ENCODE measurements at places on chromosomes 1 and 21.

GRCh38 chr1:1298861-1299685 is 8.7 kb downstream of the ACAP3 start:
- no peak for DNase-seq

- no peak for DNase-seq
These were observed 25.3 kb downstream of the SLC30A7 start for GRCh38 chr1:100921110-100921706.

DNA sequence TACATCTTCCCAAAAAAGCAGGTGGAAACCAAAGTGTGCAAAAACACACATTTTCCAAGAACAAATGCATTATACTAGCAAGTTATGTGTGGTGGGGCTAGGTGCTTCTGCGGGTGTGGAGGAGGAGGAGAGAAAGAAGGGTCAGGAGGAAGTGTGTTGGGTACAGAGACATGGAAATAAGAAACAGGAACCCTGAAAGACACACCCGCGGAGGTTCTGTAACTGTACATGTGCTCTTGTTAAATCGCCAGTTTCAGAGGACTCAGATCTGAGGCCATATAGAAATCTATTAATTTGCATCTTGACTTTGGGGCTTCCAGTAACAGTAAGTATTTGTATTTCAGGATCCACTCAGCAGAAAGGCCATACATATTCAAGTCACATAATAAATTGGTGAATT is 30.9 kb downstream of the ERG start:
- DNase-seq: no peak

DNA sequence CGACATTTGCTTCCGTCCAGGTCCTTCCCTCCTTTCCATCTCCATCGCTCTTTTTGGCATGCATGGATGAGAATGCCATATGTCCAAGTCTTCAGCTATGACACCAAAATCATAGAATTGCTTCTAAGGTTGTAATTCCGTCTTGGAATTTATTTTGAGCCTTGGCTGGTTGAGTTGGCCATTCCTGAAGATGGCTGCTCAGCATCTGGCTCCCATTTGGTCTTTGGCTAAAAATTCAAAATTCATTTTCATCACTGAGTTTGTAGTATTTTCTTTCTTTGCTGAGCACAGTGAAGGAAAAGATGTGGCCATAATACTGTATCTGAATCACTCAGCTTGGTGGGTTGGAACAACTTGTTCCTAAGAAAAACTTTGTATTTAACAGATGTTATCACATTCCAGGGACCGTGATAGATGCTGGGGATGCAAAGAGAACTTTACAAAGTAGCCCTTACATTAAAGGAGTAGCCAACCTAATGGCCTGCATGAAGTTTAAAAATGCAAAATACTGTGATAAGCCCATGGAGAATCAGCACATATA is 15.6 kb downstream of the JUN start:
- no peak for DNase-seq

DNA sequence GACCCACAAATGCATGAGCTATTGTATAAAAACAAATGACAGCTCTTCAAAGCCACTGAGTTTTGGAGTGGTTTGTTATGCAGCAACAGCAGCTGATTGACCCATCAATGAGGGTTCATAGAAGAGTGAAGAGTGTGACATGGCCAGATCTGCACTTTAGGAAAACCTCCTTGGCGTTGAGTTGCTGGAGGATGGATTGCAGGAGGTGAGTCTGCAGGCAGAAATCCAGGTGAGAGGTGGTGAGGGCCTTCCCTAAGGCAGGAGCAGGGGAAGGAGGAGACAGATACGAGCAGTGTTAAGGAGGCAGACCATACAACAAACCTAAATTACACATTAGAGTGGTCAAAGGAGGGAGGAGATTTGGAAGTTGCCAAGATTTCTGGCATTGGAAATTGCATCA is 169.3 kb upstream of the CSF3R start:
- DNase-seq: no peak

DNA sequence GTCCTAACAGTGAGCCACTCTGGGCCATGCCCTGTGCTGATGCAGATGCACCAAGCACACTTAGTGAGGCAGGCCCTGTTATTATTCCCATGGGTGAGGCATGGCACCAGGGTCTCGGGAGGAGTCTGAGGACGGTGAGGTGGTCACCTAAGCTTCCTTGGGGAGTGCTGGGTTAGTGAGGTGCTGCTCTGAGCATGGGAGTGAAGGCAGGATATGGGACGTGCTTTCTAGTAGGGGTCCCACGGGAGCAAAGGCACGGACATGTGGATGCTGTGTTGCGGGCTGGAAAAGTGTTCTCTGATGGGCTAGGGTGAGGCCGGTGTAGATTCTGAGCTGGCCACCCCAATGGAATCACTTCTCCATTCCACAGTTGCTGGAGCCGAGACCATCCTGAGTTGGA is 77.5 kb upstream of the CSF3R start:
- DNase-seq: no peak

DNA sequence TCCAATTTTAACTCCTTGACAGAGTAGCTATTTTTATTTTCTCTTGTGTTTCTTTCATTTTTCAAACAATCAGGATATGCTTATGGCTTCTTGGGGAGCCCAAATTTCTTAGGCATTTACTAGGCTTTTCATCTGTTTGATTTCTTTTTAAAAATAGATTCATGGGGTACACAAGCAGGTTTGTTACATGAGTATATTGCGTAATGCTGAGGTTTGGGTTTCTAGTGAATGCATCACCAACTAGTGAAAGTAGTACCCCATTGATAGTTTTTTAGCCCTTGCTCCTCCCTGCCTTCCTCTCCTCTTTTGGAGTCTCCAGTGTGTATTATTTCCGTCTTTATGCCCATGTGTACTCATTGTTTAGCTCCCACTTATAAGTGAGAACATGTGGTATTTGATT is 190.7 kb downstream of the CENPF start:
- DNase-seq: no peak

DNA sequence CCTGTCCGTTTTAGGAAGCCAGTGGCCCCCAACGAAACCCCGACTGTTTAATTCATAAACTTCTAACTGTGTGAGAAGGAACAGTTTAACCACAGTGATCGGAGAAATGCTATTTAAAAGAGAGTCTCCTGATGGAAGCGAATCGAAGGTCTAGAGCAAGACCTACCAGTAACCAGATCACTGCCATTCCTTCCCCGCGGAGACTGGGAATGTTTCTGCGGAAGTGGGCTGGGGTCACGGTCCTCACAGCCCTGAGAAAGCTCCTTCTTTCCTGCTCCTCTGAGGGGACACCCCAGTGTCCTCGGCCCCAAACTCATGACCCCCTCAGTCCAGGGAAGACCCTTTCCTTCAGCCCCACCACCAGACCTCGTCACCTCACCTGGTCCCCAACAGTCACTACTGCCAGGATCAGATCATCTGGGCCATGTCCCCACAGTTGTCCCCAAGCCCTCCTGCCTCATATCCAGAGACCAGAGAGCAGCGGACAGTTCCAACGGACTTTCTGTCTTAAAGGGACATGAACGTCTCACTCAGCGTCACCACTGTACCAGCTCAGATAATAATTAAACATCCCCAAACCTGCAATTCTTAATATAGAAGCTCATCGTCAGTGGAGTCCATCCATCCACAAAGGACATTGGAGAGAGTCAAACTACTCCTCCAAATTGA is at the start of gene TCP10L:
Gene TCP10L, minus strand, starts transcription at position 482 of the 669 bp plus-strand sequence. CDS start 1,219 bp downstream, outside the sequence.
- no peak for DNase-seq

DNA sequence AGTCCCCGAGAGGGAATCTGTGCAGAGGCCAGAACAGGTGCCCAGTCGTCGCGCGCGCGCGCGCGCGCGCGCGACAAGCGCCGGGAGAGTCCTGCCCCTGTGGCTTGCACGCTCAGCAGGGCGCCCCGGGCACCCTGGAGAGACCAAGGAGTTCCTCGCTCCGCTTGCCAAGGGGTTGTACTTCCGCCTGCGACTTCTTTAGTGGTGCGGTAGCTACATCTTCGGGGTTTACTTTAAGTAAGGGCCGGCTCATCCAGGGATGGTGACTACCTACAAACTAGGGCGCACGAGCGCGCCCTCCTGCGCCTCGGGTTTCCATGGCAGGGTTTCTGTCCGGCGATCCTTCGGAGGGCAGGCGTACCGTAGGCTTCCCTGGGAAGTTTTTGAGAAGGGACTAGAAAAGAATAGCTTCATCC is 1.4 kb downstream of the LHX4 start:
- no peak for DNase-seq

DNA sequence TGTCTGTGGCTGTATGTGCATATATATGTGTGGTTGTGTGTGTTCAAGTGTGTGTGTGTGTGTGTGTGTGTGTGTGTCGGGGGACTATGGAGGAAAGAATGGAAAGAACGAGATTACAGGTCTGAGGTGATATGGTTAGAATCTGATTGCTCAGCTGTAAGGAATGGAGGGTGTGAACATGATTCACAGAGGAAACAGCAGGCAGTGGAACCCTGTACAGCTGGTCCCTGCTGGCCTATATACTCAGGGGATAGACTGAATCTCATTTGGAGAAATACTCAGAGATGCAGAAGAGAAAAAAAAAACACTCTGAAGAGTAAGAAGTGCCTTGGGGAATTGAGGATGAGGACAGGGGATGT is 180.1 kb upstream of the ESRRG start:
- no peak for DNase-seq

GRCh38 chr1:71135571-71135970 is 54.7 kb upstream of the ZRANB2 start:
- DNase-seq: no peak

DNA sequence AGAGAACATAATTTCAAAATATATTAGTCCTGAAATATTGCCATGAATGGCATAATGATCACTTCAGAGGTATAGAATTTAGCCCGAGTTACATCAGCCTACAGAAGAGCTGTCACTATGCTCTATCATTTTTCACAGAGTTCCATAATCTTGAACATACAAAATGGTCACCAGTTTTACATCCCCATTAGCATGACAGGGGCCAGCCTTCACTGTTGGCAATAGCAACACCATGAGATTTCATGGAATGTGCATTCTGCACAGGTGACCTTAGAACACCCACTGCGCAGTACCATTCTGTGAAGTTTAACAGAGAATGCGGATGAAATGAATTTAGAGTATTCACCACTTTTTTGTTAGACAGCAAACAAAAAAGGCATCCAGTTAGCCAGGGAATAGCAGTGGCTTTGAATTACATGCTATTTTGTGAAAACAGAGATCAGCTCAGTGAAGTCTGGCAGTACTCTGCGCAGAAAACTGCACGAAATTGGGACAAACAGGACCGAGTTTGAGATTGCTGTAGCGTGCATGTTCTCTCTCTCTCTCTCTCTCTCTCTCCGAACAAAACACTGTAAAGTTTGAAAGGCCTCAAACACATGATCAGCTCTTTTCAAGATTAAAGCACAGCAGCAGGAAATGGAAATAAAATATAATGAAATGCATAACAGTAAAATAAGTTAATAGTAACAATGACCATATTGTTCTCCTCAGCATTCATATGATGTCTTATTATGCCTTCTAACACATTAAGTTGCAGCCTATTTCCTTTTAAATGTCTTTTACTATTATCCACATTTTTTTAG is 349.3 kb downstream of the USH2A start:
- no peak for DNase-seq

GRCh38 chr1:185843986-185844385 is 109.8 kb downstream of the HMCN1 start:
- no peak for DNase-seq

- no peak for DNase-seq
These were observed 16.1 kb upstream of the LRRC3 start for GRCh38 chr21:44439211-44439600.

GRCh38 chr1:175413367-175413766 is 220.8 kb upstream of the KIAA0040 start:
- no peak for DNase-seq

DNA sequence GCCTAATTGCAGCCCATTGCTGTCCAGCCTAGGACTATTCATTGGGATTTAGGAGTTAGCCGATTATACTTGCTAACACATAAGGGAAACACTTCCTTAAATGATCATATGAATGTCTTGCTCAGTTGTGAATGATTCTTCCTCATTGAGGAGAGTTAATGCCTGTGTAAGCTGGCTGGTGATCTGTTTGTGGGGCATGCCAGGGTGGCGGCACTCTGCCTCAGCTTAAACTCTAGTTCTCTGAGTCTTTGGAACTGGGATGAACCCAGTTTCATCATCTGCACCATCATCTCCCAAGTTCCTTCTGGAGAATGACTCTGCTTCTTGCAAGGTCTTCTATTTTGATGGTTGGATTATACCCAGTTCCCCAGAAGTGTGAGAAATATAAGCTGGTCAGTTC is 23.9 kb upstream of the SLAMF6 start:
- DNase-seq: no peak

- no peak for DNase-seq
These were observed 3.9 kb upstream of the ZSCAN20 start for GRCh38 chr1:33468531-33468930.

GRCh38 chr1:207908107-207908734 is 2.7 kb downstream of the CD34 start:
- DNase-seq: no peak

- DNase-seq: no peak
These were observed 13.0 kb downstream of the FMN2 start for GRCh38 chr1:240104672-240105071.

DNA sequence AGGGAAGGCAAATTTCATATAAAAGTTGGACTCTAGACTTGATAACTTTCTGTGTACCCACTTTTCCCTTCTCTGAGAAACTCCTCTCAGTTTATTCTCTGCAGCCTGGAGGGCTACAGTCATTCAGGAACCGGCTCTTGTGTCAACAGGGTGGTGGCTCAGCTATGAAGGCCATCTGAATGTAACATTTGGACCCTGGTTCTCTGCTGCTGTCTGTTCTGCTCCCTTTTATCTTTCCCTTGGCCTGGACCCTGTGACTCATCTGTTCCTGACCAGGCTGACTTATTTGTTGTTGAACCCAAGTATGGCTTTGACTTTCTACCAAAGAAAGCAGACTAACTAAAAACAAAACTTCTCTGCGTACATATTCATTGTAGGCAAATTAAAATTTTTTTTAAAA is 75.4 kb downstream of the CENPF start:
- no peak for DNase-seq

DNA sequence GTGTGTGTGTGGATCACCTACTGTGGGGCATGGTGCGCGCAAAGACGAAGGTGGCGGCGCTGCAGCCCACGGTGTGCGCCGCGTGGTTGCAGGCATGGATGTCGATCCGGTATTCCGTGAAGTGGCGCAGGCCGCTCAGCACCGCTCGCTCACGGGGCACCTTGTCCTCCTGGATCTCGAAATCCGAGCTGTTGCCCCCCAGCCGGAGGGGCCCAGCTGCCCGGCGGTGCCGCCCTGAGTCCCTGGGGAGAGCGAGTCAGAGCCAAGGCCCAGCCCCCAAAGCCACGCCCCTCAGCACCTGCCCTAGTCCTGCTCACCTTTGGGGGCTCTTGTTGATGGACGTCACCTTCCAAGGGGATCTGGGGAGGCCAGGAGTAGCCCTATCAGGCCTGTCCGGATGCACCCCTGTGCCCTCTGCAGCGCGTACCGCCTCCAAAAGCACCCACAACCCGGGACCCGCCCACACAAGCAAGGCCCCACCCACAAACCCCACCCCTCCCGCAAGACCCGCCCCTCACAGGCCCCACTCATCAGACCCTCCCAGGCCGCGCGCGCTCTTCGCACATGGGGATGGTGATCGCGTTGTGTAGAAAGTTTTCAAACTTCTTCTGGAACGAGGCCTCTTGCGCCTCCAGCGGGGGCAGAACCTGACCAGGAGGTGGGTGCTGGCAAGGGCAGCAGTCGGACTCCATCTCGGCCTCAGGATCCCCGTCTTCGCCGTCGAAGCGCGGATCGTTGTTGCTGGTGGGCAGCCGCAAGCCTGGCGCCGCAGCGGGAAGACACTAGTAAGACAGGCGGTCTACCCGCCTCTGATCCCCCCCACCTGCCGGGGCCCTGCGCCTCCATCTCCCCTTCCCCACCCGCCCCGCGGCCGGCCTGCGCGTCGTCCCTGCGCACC is 13.6 kb downstream of the INSRR start:
- DNase-seq: no peak
